Glutamatergic neuron (in vitro differentiated cells): ENCODE measurements at places on chromosomes 2 and 18.

- H3K27ac ChIP-seq: no peak overlapping the region
- no peaks in the 10 kb centered on the region for H3K27me3 ChIP-seq
- no peaks in the 10 kb centered on the region for H3K36me3 ChIP-seq
- no peak overlapping the region for H3K4me3 ChIP-seq
- H3K4me1 ChIP-seq: no peaks in the 10 kb centered on the region
Measured at GRCh38 chr18:41655074-41655473, 300.0 kb upstream of the PIK3C3 start.

- H3K4me1 ChIP-seq: peaks cover 10% of the 10 kb centered on the region
- no peak for DNase-seq
- H3K36me3 ChIP-seq: no peaks in the 10 kb centered on the region
- H3K27ac ChIP-seq: no peak overlapping the region
Measured at GRCh38 chr2:48934807-48935206, 179.3 kb upstream of the LHCGR start.

GRCh38 chr2:15058015-15058720 lies 425.7 kb downstream of the LRATD1 start:
- no peak overlapping the region for H3K4me3 ChIP-seq
- H3K36me3 ChIP-seq: no peaks in the 10 kb centered on the region
- H3K27ac ChIP-seq: no peak overlapping the region
- H3K27me3 ChIP-seq: peaks cover 1% of the 10 kb centered on the region

- H3K27ac ChIP-seq: no peak overlapping the region
- H3K27me3 ChIP-seq: peaks cover 9% of the 10 kb centered on the region
- H3K36me3 ChIP-seq: peaks cover 4% of the 10 kb centered on the region
- H3K4me1 ChIP-seq: peaks cover 16% of the 10 kb centered on the region
- no peak for DNase-seq
Measured at GRCh38 chr2:85748039-85748734, 5.6 kb upstream of the ATOH8 start.

- H3K4me1 ChIP-seq: peaks cover 9% of the 10 kb centered on the region
- H3K27me3 ChIP-seq: peaks cover 8% of the 10 kb centered on the region
- no peak overlapping the region for H3K4me3 ChIP-seq
- no peak for DNase-seq
Measured at GRCh38 chr2:62409442-62409841, 96.6 kb downstream of the TMEM17 start.

DNA sequence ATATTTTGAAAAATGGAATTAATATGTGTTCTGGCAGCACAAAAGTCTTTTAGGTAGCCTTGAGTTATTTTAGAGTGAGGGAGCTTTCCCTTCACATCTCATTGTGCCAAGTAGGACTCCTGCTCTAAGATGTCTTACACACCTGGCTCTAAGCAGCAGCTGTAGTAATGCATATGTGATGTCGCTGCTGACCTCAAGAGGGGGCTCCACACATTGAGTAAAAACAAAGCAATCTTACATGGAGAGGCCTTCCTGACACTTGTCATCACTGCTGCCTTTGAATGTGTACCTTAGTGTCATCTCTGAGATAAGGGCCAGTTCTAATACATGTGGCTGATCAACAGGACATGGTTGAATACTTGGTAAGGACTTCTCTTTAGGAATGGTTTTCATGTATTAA lies 75.8 kb downstream of the ACTR3 start:
- no peaks in the 10 kb centered on the region for H3K36me3 ChIP-seq
- H3K4me1 ChIP-seq: peaks cover 5% of the 10 kb centered on the region
- no peak overlapping the region for H3K27ac ChIP-seq
- DNase-seq: peak; percentile 43
- H3K27me3 ChIP-seq: no peaks in the 10 kb centered on the region

DNA sequence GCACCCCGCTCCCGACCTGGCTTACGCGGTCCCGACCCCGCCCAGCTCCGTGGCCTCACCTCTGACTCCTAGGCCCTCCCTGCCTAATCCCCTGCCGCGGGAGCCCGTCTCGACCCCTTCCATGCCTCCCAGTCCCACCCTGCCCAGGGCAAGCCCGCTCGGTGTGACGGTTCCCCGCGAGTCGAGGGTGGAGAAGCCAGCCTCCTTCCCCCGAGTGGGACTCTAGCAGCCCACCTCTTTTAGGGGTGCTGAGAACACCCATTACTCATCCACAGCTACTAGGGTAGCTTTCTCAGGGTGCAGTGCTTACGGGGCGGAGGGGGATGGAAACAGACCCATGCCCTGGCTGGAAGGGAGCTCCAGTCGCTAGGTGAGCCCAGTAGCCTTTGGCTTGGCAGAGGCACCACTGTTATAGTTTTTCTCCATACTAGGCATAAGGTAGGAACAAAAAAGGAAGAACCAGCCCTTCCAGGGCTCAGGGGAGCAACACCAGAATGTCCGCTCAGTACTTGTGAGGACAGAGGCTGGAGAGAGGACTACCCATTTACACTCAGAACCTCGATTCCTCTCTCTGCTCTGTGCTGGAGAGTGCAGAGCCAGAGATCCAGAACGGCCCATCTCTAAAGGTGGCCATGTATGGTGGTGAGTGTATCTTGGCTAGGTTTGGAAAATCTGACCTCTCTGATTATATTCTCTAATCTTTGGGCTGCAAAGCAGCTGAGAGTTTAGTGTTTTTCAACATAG lies 606 bp downstream of the AGBL5 start:
- peaks cover 25% of the 10 kb centered on the region for H3K27me3 ChIP-seq
- no peak overlapping the region for H3K27ac ChIP-seq
- peak overlapping the region; percentile 87 for H3K4me3 ChIP-seq
- DNase-seq: no peak

DNA sequence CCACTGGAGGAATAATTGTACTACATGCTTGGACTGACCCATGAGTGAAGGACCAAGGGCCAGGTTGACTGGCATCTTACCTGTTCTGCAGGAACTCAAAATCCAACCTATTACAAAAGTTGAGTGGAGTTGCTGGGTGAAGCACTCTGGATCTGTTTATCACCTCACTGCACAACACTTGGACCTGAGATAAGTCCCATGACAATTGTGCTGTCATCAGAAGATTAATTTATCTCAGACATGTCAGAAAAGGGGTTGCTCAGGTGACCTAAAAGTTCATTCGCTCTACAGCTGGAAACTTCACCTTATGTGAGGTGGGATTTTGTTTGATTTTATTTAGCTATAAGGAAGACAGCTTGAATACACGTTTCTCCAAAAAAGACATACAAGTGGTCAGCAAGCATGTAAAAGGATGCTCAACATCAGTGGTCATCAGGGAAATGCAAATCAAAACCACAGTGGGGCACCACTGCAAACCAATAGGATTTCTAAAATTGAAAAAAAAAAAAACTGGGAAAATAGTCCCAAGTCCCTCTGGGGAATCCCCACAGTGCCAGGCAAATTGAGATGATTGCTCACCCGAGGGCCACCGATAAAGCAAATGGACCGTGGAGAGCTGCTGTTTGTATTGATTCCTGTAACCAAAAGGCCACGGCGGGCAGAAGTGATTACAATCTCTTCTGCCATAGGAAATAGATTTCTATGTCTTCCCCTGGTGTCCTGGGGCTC lies 65.8 kb upstream of the SLC35F5 start:
- H3K36me3 ChIP-seq: no peaks in the 10 kb centered on the region
- DNase-seq: peak; percentile 23
- peaks cover 2% of the 10 kb centered on the region for H3K27me3 ChIP-seq
- H3K4me1 ChIP-seq: no peaks in the 10 kb centered on the region
